ENCODE measurements at places on chromosomes 6 and 20. TPM values are rescaled to one million over a fixed set of nuclear protein-coding genes. Genes with fewer than 3 reads are reported as not detected.
A peak's percentile ranks its signal among the peaks of the same experiment; 100 is the strongest.

GRCh38 chr20:10470276-10470675 is 35.2 kb downstream of the SLX4IP start:
- H3K36me3 ChIP-seq = no peaks in the 10 kb centered on the region
- no peaks in the 10 kb centered on the region for H3K27me3 ChIP-seq
- H3K27ac ChIP-seq = no peak overlapping the region
- no peak overlapping the region for H3K4me3 ChIP-seq
- DNase-seq = no peak
- H3K4me1 ChIP-seq = peaks cover 3% of the 10 kb centered on the region

PXMP4 gene
- 10.6 TPM for total RNA-seq

PRL gene
- total RNA-seq = not detected

DNA sequence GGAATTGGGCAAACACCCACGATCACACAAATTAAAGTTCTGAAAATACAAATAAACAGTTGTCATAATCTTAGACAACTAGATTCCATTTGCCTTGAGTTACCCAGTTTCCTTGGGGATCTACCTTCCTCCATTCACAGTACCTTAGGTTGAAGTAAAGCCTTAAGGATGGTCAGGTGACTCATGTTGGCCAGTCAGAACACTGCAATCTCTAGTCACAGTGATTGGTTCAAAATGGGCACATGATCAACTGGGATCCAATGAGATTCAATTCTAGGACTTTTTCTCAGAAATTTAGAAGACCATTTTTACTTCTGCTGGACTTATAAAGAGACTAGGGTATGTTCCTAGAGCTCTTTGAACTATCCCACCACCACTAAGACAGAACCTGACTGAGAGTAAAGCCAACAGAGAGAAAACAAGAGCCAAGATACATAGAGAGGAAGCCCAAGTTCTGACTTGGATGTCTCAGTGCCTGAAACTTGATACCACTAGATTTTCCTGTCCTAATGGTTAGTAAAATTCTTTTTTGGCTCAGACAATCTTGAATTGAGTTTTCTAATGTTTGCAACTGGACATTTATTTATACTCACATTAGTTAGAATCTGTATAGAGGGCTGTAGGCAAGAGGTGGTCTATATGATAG is 8.6 kb upstream of the CLIC5 start:
- no peaks in the 10 kb centered on the region for H3K36me3 ChIP-seq
- DNase-seq = no peak
- peak overlapping the region; percentile 17 for H3K27ac ChIP-seq
- H3K27me3 ChIP-seq = no peaks in the 10 kb centered on the region
- peaks cover 16% of the 10 kb centered on the region for H3K4me1 ChIP-seq

- H3K27ac ChIP-seq = peak overlapping the region; percentile 66
- H3K27me3 ChIP-seq = no peaks in the 10 kb centered on the region
- H3K36me3 ChIP-seq = peaks cover 4% of the 10 kb centered on the region
- peak; percentile 84 for DNase-seq
- peak overlapping the region; percentile 3 for H3K4me3 ChIP-seq
- H3K4me1 ChIP-seq = peaks cover 19% of the 10 kb centered on the region
These were observed 6.7 kb downstream of the SNAI1 start for GRCh38 chr20:49989234-49990065.

GRCh38 chr6:11264100-11264499 is 31.6 kb upstream of the NEDD9 start:
- H3K4me3 ChIP-seq = no peak overlapping the region
- H3K27ac ChIP-seq = peak overlapping the region; percentile 68
- DNase-seq = no peak
- no peaks in the 10 kb centered on the region for H3K27me3 ChIP-seq
- no peaks in the 10 kb centered on the region for H3K36me3 ChIP-seq
- H3K4me1 ChIP-seq = peaks cover 11% of the 10 kb centered on the region

GRCh38 chr20:48772183-48772976 is 55.4 kb downstream of the PREX1 start:
- no peaks in the 10 kb centered on the region for H3K36me3 ChIP-seq
- H3K4me1 ChIP-seq = no peaks in the 10 kb centered on the region
- DNase-seq = peak; percentile 46
- H3K27me3 ChIP-seq = no peaks in the 10 kb centered on the region

CLPSL1 gene
- not detected for total RNA-seq

DNA sequence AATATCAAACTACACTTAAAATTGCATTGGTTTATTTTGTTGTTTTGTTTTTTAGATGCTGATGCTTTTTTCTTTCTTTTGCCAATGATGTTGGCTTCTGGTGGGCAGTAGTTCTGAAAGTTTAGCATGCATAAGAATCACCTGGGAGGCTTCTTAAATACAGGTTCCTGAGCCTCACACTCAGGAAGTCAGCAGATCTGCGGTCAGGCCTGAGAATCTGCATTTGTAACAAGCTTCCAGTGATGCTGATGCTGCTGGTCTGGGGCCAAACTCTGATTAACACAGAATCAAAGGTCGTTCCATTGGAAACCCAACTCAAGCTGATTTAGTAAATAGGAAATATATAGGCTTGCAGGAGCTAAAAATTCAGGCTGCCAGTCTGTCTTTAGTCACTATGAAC is 412.9 kb upstream of the SPTLC3 start:
- no peak for DNase-seq
- no peaks in the 10 kb centered on the region for H3K4me1 ChIP-seq
- no peaks in the 10 kb centered on the region for H3K36me3 ChIP-seq
- no peak overlapping the region for H3K27ac ChIP-seq

- no peaks in the 10 kb centered on the region for H3K4me1 ChIP-seq
- no peak overlapping the region for H3K4me3 ChIP-seq
- H3K27ac ChIP-seq = no peak overlapping the region
- H3K36me3 ChIP-seq = no peaks in the 10 kb centered on the region
- DNase-seq = no peak
These were observed 661.4 kb downstream of the EPHA7 start for GRCh38 chr6:92757925-92758324.

DNA sequence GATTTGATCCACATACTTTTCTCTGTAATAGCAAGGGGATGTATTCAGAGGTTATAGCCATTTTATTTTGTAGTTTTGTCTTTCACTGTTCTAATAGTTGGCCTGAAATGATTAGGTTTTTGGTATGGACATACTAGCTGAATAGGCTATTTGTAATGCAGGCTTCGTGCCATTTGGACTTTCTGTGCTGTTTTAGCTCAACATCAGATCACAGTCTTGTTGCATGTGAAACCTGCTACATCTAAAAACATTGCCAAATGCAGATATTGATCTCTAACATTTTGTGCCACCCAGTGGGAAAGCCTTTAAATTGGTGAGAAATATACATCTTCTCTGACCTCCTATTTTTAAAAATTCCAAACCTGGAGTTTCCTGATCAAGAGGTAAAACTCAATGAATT is 157.5 kb upstream of the SCGN start:
- no peak overlapping the region for H3K27ac ChIP-seq
- H3K27me3 ChIP-seq = no peaks in the 10 kb centered on the region
- no peak overlapping the region for H3K4me3 ChIP-seq
- H3K4me1 ChIP-seq = no peaks in the 10 kb centered on the region
- no peak for DNase-seq
- no peaks in the 10 kb centered on the region for H3K36me3 ChIP-seq

DNA sequence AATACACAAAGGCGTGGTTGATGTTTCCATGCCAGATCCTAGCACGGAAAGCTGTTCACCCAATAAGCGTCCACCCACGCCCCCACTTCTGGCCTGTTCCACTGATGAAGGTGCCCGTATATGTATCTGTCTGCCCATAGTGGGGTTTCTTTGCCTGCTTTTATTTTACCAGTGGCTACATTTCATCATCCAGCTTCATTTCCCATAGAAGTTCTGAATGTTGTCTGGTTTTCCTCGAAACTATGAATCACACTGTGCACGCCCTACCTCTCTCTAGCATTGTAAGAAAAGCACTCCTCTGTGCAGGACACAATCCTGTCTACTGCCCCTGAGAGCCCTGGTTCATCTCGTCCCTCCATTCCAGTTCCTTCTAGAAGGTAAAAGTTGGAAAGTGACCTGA is 8.8 kb upstream of the CD93 start:
- no peaks in the 10 kb centered on the region for H3K36me3 ChIP-seq
- H3K4me1 ChIP-seq = peaks cover 20% of the 10 kb centered on the region
- no peak overlapping the region for H3K27ac ChIP-seq

DNA sequence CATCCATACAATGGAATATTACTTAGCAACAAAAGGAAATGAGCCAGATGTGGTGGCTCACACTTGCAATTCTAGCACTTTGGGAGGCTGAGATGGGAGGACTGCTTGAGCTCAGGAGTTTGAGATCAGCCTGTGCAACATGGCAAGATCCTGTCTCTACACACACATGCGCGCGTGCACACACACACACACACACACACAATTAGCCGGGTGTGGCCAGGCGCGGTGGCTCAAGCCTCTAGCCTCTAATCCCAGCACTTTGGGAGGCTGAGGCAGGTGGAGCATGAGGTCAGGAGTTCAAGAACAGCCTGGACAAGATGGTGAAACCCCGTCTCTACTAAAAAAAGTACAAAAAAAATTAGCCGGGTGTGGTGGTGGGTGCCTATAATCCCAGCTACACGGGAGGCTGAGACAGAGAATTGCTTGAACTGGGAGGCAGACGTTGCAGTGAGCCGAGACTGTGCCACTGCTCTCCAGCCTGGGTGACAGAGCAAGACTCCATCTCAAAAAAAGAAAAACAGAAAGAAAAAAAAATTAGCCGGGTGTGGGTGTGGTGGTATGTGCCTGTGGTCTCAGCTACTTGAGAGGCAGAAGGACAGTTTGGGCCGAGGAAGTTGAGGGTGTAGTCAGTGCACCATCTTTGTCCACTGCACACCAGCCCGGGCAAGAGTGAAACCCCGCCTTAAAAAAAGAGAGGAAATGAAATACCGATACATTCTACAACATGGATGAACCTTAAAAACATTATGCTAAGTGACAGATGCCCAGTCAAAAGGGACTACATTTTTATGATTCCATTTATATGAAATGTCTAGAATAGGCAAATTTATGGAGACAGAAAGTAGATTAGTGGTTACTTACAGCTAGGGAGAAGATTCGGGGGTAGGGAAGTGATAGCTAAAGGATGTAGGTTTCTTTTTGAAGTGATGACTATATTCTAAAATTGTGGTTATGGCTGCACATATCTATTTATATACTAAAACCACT is 52.5 kb downstream of the RBL1 start:
- no peak overlapping the region for H3K4me3 ChIP-seq
- DNase-seq = no peak
- no peak overlapping the region for H3K27ac ChIP-seq
- no peaks in the 10 kb centered on the region for H3K27me3 ChIP-seq
- peaks cover 7% of the 10 kb centered on the region for H3K36me3 ChIP-seq
- H3K4me1 ChIP-seq = no peaks in the 10 kb centered on the region

DNA sequence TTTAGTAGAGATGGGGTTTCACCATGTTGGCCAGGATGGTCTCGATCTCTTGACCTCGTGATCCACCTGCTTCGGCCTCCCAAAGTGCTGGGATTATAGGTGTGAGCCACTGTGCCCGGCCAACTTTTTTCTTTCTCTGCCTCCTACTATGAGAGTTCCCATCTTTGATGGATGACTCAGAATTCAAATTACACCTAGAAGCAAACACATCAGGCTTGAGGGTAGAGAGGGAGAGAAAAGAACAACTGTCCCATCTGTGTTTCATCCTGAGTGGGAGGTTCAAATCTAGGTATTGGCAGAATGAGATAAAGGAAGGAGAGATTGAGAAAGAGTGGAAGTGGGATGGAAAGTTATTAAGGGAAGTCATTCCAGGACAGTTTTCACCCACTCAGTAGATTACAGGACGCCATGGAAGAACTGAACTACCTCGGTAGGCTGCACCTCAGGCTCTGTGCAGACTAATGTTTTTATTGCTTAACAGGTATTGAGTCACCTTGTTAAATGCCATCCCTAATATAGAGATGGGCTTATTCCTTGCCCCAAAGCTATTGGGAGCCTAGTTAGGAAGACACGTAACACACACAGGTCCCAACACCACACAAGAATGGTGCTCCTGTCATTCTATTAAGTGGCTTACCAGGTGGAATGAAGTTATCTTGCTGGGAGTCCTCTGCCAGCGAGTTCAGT is 275.7 kb downstream of the SOX4 start:
- H3K27me3 ChIP-seq = no peaks in the 10 kb centered on the region
- H3K27ac ChIP-seq = no peak overlapping the region

PRSS16 gene
- total RNA-seq = not detected

DSP gene
- total RNA-seq = 0.49 TPM

DNA sequence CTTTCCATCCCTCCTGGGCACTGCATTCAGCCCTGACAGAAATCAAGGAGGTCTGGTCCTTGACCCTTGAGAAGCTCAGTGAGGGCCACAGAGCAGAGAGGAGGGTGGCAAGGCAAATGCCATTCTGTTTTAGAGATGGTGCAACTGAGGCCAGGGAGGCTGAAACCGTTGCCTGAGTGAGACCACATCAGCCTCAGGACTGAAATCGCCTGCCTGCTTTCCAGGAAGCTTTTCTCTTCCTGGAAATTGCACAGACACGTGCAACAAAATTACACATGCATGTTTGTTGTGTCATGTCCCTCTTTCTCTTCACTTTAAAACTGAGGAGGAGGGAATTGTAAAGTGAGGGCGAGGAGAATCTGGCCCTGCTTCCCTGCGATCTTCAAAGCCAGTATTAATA is 113.7 kb upstream of the PDE10A start:
- H3K36me3 ChIP-seq = no peaks in the 10 kb centered on the region
- no peak overlapping the region for H3K27ac ChIP-seq
- H3K4me3 ChIP-seq = no peak overlapping the region
- H3K4me1 ChIP-seq = no peaks in the 10 kb centered on the region
- no peak for DNase-seq

- no peaks in the 10 kb centered on the region for H3K36me3 ChIP-seq
- no peak for DNase-seq
- H3K27me3 ChIP-seq = no peaks in the 10 kb centered on the region
- H3K4me1 ChIP-seq = no peaks in the 10 kb centered on the region
These were observed 129.3 kb upstream of the TOP1 start for GRCh38 chr20:40899344-40899743.

DNA sequence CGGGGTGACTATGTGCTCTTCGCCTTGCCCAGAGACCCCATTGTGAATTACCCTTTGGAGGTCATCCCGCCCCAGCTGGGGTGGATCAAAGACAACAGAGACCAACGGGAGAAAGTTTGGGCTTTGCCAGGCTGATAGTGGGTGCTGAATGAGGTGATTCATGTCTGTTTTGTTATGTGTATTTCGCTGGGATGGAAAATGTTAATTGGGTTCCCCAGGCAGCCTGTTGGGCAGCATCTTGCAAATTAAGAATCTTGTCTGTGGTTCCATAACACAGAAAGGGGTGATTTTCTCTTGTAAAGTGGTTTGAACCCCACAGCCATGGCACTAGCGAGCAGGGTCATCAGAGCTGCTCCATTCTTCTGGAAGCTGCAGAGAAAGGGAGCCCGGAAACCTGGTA is 63.1 kb upstream of the UNC93A start:
- H3K4me3 ChIP-seq = no peak overlapping the region
- DNase-seq = no peak
- no peak overlapping the region for H3K27ac ChIP-seq
- no peaks in the 10 kb centered on the region for H3K36me3 ChIP-seq
- H3K27me3 ChIP-seq = peaks cover 1% of the 10 kb centered on the region

HLA-DRA gene
- 90.0 TPM for total RNA-seq

DNA sequence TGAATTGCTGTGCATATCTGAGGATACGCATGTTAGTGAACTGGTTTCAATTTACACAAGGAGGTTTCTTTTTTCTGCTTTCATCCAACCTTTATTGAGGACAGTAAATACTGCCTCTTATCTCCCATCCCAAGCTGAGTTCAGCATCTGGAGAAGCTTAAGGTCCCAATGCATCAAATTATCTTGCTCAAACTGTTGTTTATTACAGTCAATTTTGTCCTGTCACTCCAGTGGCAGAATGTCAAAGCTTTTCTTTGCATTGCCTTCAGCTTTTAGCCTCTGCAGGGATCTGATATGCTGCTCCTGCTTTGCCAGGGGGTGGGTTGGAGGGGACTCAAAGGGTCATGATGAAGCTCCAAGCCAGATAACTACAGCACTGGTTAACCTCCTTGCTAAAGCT is 435.4 kb upstream of the SOX4 start:
- no peak overlapping the region for H3K4me3 ChIP-seq
- H3K27me3 ChIP-seq = no peaks in the 10 kb centered on the region
- no peak overlapping the region for H3K27ac ChIP-seq
- no peaks in the 10 kb centered on the region for H3K36me3 ChIP-seq

All from psoas muscle (tissue), 8 donors.